ENCODE measurements at places on chromosomes 1 and 21.

- no peak for DNase-seq
Measured at GRCh38 chr1:1092894-1093609, 18.9 kb upstream of the RNF223 start.

DNA sequence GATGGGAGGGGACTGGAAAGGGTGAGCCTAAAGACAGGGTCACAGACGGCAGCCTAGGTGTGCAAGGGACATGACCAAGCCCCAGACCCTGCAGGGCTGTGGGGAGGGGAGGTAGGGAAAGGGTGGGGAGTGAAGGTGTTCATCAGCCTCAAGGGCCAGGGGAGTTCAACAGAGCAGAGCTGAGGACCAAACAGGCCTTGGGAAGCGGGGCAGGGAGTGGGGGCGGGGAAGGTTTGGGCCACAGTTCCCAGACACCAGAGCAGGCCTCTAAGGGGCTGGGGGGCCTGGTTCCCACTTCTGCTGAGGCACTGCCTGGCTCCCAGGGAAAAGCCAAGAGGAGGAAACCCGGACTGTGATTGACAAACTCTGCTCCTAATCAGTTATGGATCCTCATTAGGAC lies 456.3 kb downstream of the MATN1 start:
- DNase-seq = no peak

- DNase-seq = no peak
Measured at GRCh38 chr1:25111706-25112105, 120.6 kb downstream of the SYF2 start.

- DNase-seq = no peak
Measured at GRCh38 chr1:184867866-184868689, 106.2 kb downstream of the NIBAN1 start.

- DNase-seq = no peak
Measured at GRCh38 chr1:212769459-212770167, 22.0 kb downstream of the NSL1 start.

DNA sequence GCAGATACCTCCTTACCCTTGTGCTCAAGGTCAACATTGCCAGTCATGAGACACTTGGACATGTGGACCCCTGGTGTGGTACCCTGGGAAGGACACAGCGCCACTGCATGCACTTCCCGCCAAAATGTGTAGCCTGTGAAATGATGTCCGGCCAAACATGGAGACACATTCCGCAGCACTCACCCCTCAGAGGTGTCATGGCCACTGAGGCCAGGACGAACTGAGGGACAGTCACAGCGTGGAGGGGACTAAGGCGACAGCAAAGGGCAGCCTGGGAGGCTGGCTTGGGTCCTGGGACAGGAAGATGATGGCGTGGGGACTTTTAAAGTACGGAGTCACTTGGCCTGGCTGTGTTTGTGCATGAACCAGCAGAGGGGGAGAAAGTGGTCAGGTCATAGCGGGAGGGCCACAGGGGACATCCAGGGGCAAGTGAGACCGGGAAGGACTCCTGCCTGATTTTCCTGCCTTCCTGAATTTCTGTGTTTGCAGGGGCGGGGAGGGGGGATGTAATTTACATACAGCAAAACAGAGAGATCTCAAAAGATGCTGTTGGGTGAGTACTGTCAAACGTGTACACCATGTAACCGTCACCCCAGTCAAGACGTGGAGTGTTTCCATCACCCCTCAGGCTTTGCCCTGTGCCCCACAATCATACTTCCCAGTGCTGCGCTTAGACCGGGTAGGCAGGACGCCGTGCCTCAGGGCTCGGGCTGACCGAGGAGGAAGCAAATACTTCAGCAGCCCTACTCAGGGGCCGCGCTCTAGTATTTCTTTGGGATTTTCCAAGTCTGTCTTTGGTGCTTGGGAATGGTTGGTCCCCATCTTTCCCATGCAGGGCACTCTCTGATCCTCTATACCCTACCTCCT lies 45.2 kb downstream of the WDR4 start:
- no peak for DNase-seq

- DNase-seq = no peak
Measured at GRCh38 chr1:84603223-84603622, 29.0 kb upstream of the CTBS start.

- DNase-seq = no peak
Measured at GRCh38 chr1:167447521-167448136, 70.7 kb downstream of the CD247 start.

- no peak for DNase-seq
Measured at GRCh38 chr1:234706931-234707330, 97.0 kb upstream of the IRF2BP2 start.

DNA sequence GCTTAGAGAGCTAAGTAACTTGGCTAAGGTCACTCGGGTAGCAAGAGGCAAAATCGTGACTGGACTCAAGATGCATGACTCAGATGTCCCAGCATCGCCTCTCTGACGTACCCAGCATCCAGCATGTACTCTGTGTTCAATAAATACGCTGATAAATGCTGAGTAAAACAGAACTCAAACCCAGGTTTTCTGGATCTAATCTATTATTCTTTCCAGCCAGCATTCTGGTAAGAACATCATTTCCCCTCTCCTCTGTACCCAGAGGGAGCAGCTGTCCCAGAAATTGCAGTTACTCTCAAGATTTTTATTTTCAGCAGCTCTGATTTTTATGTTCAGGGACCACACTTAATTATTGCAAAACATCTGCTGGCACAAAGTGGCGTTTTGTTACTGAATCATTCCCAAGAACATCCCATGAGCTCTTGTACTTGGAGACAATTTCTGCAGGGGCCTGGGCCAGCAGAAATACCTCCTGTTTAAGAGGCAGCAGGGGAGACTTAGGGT lies 249.0 kb downstream of the PRDM2 start:
- no peak for DNase-seq

DNA sequence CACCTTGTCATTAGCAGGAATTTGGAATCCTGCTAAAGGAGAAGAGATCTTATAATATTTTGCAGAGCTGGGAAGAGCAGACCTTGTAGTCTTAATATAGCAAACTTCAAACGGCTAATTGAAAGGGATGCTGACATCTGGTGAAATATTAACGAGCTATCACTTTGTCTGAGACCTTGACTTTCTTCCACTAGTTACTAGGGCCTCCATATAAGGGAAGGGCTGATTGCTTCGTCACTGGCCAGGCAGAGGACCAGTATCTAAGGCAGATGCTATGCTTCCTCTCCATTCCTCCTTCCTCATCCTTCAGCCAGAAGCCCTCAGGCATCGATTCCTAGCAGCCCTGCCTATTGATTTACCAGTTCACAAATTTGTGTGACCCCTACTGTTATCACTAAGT lies 6.0 kb upstream of the VTCN1 start:
- DNase-seq = no peak

DNA sequence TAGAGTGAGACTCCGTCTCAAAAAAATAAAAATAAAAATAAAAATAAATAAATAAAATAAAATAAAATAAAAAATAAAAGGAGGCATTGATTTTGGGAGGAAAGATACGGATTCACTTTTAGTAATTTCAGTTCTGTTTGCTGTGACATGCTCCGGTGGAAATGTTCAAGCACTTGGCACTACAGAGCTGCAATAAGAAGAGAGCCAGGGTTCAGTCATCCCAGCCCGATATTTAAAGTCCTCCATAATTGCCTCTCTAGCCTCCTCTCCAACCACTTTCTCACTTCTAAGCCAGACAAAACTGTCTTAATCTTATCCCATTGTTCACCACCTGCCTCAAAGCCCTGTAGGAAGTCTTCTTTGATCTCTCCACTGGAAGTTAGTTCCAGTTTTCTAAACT lies 55.0 kb upstream of the MACF1 start:
- DNase-seq = no peak

DNA sequence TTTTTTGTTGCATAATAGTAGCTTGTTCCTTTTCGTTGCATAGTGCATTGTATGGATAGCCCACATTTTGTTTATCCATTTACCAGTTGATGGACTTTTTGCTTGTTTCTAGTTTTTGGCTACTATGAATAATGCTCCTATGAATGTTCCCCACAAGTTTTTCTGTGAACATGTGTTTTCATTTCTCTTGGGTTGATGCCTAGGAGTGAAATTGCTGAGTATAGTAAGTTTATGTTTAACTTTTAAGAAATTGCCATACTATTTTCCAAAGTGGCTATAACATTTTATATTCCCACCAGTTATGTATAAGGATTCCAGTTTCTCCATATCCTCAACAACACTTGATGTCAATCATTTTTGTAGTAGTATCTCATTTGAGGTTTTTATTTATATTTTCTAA lies 84.8 kb upstream of the CACYBP start:
- no peak for DNase-seq

DNA sequence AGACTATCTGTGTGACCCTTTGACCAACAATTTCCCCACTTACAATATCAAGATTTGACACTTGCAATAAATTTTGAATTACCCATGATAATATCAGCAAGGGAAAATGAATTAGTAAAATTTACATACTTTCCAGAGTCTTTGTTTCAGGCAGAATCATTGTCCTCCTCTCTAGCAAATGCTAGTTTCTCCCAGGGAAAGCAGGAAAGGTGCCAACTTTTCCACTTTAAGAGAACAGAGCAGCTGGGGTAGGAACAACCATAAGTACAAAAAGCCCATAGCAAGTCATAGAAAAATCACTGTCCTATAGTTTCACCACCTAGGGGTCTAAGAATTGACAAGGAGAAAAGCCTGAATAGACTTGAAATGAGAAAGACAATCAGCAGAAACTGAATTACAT lies 67.1 kb upstream of the GUCA2B start:
- DNase-seq = no peak

DNA sequence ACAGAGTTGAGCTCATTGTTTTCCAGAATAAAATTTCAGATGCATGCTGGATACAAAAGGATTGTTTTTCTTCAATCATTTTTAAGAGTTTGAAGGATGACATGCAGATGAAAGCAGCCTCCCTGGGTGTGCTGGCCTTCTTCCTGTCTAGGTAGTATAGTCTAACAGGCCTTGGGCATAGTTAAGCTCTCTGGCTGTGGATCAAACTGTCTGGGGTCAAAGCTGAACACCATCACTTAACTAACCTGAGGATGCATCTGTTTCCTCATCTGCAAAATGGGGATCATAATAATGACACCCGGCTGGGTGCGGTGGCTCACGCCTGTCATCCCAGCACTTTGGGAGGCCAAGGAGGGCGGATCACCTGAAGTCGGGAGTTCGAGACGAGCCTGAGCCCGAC lies 6.0 kb upstream of the TIE1 start:
- DNase-seq = no peak

DNA sequence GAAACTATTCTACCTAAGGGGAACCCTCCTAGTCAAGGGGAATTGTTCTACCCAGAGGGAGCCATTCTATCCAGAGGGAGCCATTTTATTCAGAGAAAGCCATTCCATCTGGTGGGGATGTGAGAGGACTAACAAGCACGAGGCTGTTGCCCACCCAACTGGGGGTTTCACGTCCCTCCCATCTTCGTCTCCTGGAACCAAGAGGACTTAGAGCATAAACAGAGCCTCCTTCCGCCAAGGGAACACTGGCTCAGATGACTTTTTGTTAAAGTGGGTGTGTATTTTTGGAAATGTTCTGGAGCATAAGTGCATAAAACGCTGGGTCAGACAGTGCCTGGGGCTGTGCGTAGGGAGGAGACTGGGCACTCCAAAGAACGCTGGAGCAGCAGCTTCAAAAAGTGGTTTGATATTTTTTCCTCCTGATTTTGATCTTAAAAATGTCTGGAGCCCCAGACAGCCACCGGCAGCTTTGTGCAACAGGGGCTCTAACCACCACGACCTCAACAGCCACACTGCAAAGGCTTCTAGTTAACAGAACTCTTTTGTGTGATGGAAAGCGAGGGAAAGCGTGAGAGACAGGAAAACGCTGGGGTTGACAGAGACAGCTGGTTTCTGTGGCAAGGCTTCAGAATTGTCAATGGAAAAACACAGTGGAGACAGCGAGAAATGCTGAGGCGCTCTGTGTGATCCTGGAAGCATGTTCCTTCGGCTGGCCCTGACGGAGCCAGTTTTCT lies 363.6 kb upstream of the CAMK1G start:
- DNase-seq = no peak

All from HFF-Myc (cell line).